HS-27A (cell line): ENCODE measurements at places on chromosomes 5 and 9.

DNA sequence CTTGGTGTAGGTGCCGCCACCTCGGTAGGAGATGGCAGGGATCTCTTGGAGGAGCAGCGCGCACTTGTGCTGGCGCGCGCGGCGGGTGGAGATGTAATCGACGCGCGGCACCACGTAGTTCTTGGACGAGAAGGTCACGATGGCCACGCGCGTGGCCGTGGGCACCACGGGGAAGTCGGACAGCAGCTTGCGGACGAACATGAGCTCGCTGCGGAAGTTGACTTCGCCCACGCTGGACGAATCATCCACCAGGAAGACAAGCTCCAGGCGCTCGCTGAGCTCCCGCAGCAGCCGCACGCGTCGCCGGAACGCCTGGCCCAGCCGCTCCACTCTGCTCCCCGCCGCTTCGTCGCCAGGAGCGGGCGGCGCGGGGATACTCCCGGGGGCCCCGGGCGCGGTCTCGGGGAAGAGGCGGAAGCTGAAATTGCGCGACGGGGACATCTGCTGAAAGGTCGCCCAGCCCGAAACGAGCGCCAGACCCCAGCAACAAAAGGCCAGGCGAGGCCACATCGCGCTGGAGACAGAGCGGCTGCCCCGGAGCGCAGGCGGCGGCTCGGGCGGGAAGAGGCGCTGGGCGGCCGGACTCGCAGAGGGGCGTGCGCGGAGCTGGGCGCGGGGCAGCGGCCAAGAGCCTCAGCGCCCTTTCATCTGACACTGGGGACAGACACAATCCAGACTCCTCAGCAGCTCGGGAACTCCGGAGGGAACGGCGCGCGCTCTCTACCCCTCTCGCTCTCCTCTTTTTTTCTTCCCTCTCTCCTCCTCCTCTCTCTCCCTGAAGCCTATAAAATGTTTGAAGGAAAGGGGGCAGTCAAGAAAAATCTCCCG lies at the start of gene SVEP1:
TSS of gene SVEP1 (minus strand) at position 708 of the 828 bp plus-strand sequence. CDS start at position 510, 198 bp downstream.
- DNase-seq, result no peak

DNA sequence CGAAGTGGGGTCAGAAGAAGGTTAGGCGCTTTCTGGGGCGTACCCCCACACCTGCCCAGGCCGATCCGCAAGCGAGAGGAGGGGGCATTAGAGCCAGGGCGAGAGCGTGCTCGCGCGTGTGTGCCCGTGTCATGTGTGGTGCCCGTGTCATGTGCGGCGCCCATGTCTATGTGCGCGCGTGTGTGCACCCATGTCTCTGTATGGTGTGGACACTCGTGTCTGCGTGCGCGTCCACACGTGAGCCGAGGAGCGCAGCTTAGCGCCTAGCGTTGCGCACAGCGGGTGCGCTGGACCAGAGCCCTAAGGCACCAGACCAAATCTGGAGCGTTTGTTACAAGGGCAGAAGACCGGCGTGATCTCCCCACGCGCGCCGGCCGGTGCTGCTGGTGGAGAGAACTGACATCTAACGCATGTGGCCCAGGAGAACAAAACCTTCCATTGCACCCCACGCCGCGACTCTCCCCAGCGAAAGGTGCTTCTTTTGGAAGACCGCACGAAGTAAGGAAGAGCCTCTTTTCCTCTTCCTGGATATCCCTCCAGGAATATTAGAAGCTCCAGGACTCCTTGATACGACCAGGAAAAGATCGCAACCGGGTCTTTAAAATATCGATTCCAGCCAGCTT lies 644 bp downstream of the NIM1K start:
- no peak for DNase-seq

DNA sequence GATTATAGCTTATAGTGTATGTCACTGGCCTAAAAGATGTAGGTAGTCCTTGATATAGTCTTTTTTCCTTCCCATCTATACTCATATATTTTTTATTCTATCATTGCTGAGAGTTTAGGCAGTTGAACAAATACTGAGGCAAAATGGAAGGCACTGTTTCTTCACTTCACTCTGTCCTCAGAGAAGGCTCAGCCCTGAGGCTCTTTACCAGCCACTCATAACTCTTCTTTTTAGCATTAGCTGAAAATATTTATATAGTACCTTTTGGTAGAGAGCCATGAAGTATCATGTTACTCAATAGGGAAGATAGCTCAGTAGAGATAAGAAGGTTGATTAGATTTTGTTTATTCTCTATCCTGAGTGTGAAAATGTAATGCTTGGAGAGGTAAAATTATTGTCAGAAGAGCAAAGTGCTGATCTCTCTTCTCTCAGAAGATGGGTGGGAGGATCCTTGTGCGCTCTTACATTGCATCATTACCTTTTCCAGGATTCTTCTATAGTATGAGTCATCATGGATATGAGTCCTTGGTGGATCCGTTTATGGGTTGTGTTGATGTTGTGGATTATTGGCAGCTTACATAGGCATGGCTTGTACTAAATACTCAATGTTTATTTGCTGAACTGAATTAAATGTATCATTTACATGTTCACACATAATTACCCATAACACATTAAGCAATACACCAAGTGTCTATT lies 88.1 kb downstream of the ANXA1 start:
- no peak for DNase-seq

DNA sequence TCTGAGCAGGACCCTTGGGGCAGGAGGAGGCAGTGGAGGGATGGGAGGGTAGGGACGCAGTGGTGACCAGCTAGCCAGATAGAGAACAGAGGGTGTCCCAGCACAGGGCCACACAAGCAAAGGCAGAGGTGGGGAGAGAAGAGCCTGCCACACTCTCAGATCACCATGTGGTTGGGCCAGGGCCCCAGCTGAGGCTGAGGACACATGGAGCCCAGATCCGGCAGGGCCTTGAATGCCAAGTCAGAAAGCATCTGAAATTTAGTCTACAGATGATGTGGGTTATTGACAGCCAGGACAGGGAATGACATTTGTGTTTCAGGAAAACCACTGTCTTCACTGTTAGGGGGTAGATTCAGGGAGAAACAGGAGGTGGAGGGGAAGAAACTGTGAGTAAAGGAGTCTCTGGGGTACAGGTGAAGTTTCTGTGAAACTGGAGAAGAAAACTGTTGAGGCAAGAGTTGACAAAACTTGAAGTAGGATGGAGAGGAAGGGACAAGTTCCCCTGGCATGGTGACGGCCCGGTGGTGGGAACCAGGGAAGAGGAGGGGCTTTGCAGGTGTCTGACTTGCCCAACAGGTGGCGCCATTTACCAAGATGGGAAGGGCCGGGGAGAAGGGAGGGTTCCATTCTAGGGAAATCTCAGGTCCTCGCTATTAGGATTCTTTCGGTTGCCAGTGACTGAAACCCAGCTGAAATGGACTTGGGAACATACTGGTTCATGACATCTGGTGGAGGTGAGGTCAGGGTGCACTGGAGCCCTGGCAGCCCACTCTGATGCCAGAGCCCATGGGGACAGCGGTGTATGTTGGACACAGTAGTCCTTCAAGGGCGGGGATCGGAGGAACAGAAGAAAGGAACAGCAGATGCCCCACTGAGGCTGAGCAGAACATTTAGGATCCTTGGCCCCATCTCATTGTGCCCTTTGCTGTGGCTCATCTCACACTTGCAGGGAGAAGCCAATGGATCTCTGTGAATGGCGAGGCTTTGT lies 100.1 kb downstream of the KCNIP1 start:
- DNase-seq, result no peak

- DNase-seq, result peak; percentile 19
These were observed 139.7 kb downstream of the MEF2C start for GRCh38 chr5:88743231-88743834.

DNA sequence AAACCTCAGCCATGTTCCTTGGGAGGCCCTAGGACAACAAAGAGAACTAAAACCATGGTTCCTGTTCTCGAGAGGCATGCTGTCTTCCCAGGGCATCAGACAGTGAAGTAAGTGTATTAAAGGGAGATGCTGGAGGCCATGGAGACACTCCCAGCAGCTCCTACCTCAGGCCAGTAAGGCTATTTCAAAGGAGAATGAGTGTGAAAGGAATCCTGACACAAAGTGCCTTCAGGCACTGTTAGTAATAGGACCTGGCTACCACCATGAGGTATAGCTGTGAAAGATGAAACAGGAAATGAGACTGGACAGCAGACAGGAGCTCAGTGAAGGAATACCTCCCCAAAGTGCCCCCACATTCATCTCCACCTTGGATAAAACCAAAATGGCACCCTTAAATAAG lies 71.0 kb downstream of the FANCC start:
- no peak for DNase-seq

- no peak for DNase-seq
These were observed 2.8 kb downstream of the RXRA start for GRCh38 chr9:134328841-134329575.

DNA sequence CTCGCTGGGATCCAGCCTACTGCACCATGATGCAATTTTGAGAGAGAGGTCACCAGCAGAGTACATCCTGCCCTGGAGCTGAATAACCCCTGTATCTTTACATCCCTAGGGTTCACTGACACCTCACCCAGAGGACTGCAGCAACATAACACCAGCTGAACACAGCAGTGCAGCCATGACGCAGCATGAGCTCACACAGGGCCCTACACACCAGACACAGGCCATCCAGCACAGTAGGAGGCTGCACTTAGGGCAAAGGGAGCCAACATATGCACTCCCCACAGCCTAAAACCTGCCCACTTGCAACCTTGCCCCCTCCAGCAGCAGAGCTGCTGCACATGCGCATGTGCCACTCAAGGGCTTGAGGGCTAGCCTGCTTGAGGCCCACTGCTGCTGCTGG lies 157.3 kb upstream of the SMARCA2 start:
- no peak for DNase-seq

DNA sequence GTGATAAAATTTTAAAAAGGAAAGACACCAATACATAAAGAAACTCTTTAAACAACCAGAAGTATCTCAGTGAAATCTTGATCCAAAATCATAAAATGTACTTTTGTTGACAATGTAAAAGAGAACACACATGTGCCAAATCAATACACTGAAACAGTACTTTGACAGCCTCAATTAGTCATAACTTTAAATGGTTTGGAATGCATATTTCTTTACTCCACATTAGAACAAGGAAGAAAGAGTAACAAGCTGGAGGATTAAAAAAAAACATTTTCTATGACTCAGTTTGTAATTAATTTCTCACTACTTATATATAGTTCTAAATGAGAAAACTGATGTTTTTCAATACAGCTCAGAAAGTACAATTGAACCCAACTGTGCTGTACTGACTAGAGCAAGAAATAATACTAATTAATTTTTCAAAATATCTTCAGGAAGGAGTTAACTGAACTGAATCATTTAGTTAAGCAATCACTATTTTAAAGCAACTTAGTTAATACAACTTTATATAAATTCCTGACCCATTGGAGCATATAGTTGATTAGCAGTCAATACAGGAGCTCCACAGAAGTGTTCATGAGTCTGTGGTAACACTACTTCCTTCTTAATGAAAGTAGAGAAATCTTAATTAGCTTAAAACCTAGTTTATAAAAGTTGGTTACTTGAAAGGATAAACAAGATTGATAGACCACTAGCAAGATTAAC lies 101.0 kb downstream of the NR3C1 start:
- DNase-seq, result no peak

DNA sequence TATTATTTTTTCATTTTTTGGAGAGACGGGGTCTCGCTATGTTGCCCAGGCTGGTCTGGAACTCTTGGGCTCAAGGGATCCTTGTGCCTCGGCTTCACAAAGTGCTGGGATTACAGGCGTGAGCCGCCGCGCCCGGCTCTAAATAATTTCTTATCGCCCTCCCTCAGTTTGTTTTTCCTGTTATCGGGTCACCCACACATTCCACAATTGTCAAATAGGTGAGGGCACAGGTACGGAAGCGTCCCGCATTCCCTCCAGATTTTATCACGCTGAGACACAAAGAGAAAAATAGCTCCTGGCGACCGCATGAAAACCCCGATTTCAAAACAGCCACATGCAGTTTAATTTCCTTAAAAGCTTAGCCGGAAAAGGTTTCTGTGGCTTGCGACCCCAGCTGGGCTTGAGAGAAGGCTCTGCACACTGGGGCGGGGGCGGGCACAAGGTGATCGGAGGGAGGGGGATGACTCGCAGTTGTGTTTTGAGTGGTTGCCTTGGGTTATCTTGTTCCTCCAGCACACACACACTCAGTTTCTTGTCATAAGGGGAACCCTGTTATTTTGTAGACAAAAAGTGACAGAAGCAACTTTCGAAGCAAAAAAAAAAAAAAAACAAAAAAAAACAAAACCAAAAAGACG lies 717 bp upstream of the IQGAP2 start:
- no peak for DNase-seq

DNA sequence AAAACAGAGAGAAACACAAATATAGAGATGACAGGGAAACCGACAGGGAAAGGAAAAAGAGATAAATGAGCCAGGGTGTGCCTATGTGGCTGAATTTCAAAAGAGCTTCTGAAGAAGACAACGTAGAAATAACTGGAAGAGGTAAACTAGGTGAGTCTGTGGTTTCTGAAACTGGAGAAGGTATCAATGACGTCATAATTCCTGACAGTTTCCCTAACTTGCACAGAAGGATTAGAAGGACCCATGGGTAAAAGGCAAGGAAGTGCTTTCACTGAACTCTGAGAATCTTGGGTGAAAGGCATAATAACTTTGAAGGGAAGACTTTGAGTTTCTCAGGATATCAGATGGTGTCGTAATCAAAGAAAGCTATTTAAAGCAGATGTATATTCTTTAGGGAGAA lies 790.8 kb upstream of the NUDT12 start:
- no peak for DNase-seq

DNA sequence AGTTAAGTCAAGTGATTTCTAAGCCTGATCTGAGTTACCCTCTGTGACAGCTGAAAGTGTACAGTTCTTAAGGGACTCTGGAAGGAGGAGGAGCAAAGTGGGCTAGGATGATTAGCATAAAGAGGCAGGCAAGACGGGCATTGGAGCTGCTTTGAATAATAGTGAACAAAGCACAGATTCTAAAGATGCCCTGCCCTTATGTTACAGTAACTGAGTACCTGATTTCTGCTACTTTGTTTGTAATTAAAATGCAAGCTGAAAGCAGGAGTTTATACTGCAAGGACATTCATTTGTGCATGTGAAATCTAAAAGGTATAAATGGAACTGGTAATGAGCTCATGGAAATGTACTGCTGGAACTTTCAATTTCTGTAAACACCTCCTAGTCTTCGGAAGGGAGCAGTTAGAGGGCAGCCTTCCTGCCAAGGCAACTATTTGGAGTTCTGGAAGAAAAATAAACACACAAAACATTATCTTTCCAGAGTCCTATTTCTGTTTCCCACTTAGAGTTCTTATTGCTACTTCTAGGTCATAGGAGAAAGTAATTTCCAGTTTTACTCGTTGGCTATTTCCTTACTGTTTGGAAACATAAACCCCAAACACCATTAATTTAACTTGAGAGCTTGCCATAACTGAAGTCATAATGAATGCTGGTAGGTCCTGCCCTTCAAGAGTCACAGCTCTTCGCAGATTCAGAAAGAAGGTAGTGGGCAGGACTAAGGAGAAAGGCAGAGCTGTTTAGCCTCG lies at the start of gene RANBP3L:
TSS of gene RANBP3L (minus strand) at position 45 of the 746 bp plus-strand sequence. CDS start 486 bp downstream, outside the sequence.
- DNase-seq, result no peak

DNA sequence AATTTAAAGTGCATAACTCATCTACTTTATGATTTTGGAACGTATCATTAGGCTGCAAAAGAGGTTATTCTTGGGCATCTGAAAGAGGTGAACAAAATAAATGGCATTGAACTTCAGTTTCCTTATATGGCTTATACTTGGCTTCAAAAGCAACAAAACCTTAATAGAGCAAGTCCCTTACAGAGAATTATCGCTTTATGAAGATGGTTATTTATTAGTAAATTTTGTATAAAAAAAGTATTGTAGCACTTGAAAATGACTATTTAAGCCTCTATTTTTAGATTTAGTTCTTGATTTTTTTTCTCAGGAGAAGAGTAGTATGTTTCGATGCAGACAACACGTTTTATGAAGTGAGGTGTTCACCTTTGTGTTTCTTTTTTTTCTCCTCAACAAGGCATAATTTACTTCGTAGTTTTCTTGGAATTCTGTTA lies 2.0 kb downstream of the ERBIN start:
- DNase-seq, result no peak
